Astrocyte (in vitro differentiated cells and primary cell): ENCODE measurements at places on chromosomes 7 and 10. TPM values are rescaled to one million over a fixed set of nuclear protein-coding genes. Genes with fewer than 3 reads are reported as not detected.

Gene INA
- total RNA-seq: 26.9 and 39.6 TPM in 2 replicates

Gene CPN1
- total RNA-seq: not detected in 2 replicates

Gene IDI2
- total RNA-seq: not detected in 2 replicates

Gene SPDYE6
- total RNA-seq: not detected in 2 replicates

Gene OR2A7
- 0.62 and 0.64 TPM in 2 replicates for total RNA-seq

Gene CHRM2
- not detected in 2 replicates for total RNA-seq

Gene AUTS2
- total RNA-seq: 68.2 and 73.2 TPM in 2 replicates

Gene MEPCE
- total RNA-seq: 20.2 and 20.5 TPM in 2 replicates

GRCh38 chr7:85156661-85157208 lies 30.1 kb downstream of the SEMA3D start:
- no peak for DNase-seq

DNA sequence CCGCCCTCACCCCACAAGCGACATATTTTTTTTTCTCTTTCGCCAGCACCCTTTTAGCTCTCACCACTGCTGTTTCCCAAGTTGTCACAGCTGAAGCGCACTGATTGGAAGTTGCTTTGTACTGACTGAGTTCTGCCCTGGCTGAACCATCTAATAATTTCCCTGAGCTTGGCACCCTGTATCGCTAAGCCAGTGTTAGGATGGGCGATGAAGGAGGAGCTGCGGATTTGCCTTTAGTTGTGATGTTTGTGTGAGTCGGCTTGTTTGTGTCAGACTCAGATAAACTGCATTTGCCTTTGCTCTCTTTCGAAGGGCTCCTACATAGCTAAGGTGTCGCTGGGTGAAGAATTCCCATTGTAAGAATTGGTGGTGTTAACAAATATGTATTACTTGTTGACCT lies 1.3 kb upstream of the ATXN7L1 start:
- DNase-seq: no peak

GRCh38 chr10:3502673-3503072 lies 282.3 kb downstream of the KLF6 start:
- no peak for DNase-seq

DNA sequence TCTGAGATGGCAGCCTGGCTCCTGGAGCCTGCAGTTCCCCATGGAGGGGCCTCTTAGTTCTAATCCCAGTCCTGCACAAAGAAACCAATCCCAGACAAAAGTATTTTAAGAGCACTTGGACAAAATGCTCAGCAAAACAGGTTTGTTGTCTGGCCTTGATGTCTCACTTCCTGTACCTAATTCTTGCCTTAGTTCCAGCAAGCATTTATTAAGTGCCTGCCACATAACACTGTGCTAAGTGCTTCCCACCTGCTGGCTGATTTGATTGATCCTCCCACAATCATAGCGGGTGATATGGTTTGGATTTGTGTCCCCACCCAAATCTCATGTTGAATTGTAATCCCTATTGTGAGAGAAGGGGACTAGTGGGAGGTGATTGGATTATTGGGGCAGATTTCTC lies 65.7 kb upstream of the HABP2 start:
- no peak for DNase-seq

DNA sequence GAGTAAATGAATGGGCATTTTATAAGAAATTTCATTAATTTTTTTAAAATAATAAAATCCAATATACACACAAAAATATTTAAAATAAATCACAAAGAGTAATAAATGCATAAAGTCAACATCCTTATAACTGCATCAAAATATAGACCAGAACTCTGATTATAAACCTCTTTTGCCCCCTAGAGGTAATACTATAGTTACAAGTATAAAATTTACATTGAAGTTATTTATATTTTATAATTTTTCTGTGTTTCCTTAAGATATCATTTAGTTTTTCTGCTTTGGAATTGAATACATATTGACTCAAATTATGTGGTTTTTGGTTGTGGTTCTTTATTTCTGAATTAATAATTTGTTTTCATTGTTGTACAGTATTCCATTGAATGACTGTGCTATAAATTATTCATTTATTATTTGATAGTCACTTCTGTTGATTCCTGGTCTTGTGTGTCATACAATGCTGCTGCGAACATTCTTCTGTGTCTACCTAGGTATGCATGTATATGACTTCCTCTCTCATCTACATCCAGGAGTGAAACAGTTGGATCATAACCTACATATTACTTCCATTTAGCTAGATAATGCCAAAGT lies 673.6 kb downstream of the IPMK start:
- DNase-seq: no peak

- peak; percentile 29 for DNase-seq
Observed at GRCh38 chr7:124566583-124566982, 199.0 kb downstream of the GPR37 start.

DNA sequence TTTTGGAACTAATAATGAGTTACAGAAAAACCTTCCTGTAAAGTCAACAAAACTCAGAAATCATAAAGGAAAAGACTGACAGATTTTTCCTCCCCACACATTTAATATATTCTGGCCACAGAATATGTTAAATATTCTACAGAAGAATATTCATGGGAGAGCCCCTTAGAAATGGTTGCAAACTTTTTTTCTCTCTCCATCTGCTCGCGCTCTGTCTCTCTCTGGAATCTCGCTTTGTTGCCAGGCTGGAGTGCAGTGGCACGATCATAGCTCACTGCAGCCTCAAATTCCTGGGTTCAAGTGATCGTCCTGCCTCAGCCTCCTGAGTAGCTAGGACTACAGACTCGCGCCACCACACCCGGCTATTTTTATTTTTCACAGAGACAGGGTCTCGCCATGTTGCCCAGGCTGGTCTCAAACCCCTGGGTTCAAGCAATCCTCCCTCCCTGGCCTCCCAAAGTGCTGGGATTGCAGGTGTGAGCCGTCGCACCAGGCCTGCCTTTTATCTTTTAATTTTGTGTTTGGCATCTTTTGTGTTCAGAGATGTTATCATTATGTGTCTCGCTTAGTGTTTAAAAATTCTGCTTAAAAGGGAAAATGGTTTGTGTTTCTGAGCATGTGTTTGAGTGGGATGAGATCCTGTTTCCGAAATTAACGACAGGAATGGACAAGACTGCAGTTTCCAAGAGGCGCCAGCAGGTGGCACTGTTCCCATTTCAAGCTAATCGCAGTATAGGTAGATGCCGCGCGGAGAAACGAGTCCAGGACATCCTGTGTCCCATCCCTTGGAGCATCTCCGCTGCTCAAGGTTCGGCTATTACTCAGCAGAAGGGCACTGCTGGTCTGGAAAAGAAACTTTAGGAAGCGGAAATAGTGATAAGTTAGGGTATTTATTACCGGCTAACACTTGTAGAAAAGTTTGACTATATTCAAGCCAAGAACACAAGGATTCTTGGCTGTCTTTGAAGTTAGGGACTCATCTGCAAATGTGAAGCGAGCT lies 23.1 kb upstream of the ST7 start:
- DNase-seq: peak; percentile 40

DNA sequence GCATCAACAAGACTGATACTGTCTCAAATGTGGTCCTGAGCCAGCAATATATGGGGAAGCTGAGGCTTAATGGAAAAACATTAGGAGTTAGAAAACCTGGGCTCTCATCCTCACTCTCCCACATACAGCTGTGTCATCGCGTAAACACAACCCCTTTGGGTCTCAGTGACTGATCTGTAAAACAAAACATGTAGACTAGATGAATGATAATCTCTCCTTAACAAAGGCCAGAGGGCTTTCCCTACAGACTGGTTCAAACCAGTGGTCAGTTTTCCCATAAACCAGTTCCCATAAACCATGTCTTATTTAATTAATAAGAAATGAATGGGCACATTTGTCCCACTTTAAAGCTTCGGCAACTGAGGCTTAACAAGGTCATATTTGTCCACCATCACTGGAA lies 48.1 kb downstream of the OSBPL3 start:
- no peak for DNase-seq

GRCh38 chr7:4919969-4920766 lies 36.7 kb upstream of the RADIL start:
- DNase-seq: no peak

DNA sequence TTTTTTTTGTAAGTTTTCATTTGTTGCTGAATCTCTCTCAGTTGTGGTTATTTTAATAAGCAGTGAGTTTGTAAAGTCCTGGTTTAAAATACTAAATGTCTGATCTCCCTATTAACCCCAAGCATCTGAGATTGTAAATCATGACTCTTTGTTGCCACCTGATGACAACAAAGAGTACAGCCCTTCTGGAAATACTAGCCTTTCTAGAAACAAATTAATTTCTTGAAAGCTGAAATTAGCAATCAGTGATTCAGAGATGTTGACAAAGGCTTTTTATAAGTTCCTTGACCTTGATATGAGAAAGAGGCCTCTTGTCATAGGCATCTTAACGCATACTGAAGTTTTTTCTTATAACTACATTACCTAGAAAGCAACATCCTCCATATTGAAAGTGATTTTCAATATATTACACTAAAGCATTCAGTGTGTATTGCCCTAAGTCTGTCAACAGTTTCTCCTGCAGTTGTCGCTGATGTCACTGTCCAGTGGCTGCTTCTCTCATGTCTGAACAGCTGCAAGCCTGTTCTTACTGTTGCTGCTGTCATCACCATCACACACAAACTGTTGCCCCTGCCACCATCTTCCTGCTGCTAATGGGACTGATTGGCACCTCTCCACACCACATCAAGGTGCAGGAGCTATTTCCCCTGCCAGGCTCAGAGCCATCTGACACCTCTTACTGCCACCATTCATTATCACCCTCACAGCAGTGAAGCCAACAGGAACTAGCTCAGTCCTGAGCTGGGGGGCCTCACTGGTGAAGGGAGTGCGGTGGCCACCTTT lies 95.1 kb upstream of the LRGUK start:
- no peak for DNase-seq

GRCh38 chr10:86003201-86003621 lies 363.4 kb downstream of the GRID1 start:
- no peak for DNase-seq

- DNase-seq: no peak
Observed at GRCh38 chr7:29247224-29247962, 52.8 kb downstream of the CHN2 start.

DNA sequence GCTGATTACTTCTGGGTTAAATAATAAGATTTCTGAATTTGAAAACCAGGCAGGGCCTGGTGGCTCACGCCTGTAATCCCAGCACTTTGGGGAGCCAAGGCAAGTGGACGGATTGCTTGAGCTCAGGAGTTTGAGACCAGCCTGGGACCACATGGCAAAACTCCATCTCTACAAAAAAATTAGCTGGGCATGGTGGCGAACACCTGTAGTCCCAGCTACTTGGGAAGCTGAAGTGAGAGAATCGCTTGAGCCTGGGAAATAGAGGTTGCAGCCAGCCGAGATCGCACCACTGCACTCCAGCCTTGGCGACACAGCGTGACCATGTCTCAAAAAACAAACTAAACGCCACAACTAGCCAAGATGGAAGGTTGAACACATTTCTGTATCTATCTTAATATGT lies 3.5 kb downstream of the CYCS start:
- no peak for DNase-seq

DNA sequence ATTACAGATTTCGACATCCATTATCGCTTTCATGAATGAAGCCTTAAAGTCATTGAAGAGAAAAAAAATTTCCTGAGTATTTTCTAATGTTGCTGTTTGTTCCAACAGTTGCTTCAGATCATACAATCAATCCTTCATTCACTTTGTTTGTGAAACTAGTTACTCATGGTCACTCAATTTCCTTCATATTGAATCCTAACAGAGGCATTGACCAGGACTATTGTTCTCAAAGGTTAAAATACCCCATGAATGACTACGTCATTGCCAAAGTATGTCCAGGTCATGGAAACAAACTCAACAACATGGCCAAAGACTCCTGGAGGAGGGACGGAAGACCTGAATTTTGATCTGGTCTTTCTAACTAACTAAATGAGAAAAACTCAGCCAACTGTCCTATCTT lies 54.0 kb upstream of the ABCB5 start:
- DNase-seq: peak; percentile 52

GRCh38 chr10:19651549-19651948 lies 164.7 kb upstream of the PLXDC2 start:
- peak; percentile 93 for DNase-seq

DNA sequence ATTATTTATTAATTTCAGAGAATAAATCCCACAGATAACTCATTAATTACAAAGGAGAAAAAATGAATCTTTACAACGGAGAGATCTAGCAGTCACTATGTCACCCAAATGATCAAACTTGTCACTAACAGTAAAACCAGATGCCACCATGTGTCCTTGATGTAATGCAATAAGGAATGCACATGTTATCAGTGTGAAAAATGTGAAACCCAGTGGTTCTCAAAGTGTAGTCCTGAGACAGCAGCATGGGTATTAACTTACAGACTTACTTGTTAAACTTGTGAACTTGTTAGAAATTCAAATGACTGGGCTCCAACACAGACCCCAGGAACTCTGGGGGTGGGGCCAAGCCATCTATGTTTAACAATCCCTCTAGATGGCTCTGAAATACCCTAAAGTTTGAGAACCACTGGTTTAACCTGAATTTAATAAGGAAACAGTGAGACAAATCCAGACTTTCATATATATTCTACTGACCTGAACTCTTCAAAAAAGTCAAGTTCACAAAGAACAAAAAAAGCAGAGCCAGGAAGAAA lies 77.4 kb downstream of the RNLS start:
- no peak for DNase-seq

DNA sequence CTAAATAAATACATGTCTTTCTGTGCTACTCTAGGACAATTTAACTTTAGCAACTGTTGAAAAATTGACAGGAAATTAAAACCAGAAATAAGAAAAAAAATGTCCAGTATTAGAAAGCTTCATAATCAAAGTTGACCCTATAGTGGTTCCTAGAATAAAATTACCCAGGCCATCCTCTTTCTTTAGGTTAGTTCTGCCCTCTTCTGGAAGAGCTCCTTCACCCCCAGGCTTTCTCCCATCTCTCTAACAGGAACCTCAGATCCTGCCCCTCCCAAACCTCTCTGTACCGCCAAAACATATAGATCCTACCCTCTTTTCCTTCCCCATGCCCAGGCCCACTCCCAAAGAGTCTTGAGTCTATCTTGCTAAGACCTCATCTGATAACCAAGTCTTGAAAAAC lies 159.4 kb upstream of the CDK1 start:
- DNase-seq: no peak

GRCh38 chr10:1188558-1189135 lies 132.5 kb downstream of the WDR37 start:
- DNase-seq: no peak

DNA sequence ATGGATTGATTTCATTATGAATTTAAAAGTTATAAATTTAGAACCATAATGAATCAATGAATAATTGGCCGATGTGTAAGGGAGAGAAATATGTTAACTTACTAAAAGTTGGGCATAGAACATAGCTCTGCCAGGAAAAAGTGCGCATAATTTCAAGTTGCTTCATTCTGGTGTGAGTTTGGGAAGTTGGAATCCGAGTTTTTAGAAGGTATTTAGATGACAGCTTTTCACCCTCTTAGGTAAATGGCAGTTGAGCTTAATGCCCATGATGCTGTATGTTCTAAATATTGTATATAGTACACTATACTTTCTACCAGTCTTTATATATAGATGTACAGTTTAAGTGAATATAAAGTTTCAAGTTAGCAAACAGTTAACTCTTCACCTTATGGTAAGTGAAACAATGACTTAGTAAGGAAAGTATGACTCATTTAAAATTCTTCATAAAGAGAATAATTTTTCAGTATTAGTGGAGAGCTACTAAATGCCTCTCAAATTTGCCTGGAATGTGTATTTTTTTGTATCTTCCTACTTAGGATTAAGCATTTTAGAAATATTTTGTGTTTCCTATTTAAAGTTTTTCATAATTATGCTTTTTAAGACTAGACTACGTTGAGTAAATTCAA lies 1.6 kb downstream of the C1GALT1 start:
- DNase-seq: peak; percentile 37

GRCh38 chr10:2861632-2862210 lies 205.6 kb upstream of the PFKP start:
- no peak for DNase-seq
